Dorsolateral prefrontal cortex (tissue), 122 donors: ENCODE measurements at places on chromosomes 1 and 21.

- DNase-seq, result peak; percentile 43
These were observed 871 bp upstream of the ETS2 start for GRCh38 chr21:38804789-38805327.

- DNase-seq, result no peak
These were observed 51.4 kb downstream of the PDE9A start for GRCh38 chr21:42704861-42705260.

DNA sequence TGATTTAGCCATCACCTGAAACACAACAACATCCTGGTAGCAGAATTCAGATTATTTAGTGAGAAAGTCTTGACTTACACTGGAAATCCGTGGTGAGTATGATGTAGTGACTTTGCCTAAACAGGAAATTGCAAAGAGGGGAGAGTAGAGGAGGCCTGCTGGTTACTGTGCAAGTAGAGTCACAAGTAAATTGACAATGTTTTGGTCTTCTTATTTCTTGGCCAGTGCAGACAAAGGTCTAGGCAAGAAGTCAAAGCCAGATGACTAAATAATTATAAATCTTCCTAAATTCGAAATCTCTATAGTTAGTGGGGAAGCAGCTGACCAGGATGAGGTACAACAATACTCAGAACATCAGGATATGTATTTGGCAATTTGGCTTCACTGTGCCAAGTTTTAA, 159.5 kb upstream of the KCTD3 start:
- no peak for DNase-seq

DNA sequence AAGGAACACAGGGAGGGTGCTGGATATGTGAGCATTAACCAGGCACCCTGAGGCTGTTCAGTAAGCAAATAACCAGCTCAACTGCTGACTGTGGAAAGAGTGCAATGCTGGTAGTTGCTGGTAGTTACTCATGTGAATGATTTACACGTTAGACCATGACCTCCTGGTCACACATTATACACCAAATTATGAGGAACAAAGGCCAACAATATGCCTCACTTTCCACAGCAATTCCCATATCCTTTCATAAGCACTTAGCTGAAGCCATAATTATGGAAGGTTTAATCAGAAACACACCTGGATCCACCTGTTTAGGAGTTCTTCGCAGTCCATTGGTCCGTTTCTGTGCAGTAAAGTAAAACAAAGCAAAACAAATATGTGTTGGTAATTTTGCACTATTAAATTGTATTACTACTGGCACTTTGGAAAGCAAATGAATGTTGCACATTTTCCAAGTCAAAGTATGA, 281.8 kb downstream of the VAV3 start:
- no peak for DNase-seq

GRCh38 chr1:169201084-169201619, 94.7 kb downstream of the ATP1B1 start:
- DNase-seq, result no peak

- no peak for DNase-seq
These were observed 22.6 kb downstream of the EPHA2 start for GRCh38 chr1:16133007-16133961.

DNA sequence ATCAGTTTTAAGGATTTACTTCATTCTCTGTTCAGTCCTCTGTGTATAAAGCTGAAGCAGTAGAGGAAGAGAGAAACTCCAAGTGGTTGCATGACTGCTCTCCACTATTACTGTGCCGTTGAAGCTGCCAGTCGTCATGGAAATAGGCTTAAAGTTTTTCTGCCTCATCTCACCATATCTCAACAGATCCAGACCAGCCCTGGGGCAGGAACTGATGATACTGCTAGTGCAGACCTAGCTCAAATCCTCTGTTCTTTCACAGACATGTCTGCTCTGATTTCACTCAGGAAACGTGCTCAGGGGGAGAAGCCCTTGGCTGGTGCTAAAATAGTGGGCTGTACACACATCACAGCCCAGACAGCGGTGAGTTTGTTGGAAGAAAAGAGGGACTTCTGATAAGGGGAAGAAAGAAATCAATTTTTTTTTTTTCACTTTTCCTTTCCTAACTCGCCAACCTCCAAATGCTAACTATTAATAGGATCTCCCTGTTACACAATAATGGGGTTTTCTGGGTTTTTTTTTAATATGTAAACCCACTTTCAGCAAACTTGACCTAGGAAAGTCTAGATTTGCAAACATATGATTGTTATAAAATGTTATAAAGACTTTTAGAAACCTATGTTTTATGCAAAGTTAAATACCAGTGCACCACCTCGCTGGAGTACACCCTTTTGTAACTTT, 22.2 kb upstream of the STRIP1 start:
- no peak for DNase-seq

- no peak for DNase-seq
These were observed 337.3 kb downstream of the PRDM2 start for GRCh38 chr1:14037101-14037847.

- no peak for DNase-seq
These were observed 14.4 kb downstream of the FAAH start for GRCh38 chr1:46408356-46409062.

DNA sequence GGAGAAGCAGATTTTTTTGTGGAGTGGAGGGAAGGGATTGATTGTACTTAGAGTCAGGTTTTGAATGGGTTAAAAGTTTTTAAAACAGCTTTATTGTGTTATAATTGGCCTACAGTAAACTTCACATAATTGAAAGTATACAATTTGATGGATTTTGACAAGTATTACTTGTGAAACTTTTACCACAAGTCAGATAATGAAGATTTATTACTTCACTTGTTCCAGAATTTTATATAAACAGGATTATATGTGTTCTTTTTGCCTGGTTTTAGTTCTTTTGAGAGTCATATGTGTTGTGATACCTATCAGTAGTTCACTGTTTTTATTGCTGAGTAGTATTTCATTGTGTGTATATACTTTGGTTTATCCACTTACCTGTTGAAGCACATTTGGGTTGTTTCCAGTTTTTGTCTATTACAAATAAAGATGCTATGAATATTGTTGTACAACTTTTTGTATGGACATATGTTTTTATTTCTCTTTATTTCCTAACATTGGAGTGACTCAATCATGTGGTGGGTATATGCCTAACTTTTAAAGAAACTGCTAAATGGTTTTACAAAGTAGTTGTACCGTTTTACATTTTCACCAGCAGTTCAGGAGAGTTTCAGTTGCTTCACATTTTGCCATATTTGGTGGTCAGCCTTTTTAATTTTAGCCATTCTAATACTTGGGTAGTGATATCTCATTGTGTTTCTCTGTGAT, 71.0 kb downstream of the DYRK1A start:
- DNase-seq, result no peak

DNA sequence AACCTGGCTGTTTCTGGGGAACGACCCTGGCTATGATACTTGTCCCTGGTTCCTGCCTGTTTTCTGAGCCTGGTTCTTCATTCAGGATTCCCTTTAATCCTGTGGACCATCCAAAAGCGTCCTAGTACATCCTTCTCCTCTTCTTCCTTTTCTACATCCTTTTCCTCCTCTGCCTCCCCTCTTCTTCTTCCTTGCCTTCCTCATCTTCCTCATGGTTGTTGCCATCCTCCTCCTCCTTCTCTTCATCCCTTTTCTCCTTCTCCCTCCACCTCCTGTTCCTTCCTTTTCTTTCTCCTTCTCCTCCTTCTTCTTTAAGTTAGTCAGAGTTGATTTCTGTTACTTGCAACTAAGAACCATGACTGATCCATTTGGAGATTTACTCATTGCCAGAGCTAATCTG, 197.8 kb downstream of the FOXD2 start:
- no peak for DNase-seq

DNA sequence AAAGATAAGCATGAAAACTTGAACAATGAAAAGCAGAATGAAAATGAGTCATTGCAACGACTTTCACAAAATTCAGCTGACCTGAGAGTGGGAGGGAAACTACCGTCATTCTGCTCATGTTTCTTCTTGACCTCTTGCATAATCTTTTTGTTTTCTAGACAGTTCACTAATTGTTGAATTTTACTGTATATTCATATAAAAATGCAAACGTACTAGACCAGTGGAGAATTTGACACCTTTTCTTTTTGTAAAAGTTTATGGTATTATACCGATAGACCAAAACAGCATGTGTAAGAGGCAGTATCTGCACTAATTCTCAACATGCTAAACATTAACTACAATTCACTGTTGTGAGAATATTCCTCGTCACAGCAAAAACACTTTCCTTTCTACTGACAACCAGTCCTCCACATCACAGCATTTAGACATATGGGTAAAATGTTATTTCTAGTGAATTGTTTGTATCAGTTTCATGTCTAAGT, 137.8 kb downstream of the GREM2 start:
- DNase-seq, result no peak

DNA sequence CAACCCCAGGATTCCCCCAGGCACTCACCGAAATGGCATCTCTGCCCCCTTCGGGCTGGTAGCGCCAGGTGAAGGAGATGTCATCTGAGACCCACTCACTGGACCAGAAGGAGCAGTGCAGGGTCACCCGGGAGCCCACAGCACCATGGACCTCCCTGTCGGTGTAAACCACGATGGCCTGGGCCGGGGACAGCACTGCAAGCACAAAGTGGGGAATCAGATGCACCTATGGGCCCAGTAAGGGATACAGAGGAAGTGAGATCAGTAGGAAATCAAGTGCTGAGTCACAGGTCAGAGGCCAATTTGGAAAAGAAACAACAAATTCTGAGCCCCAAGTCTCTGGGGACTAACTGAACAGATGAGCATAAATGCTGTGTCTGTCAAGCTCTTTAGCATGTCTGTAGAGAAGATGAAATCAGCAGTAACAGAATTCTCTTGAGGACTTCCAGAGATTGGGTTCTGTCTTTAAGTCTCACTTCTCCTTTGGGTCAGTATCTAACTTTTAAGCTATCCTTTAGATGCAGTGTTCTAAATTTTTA, 2.5 kb downstream of the MPZ start:
- no peak for DNase-seq

- no peak for DNase-seq
These were observed 8.0 kb upstream of the MACF1 start for GRCh38 chr1:39196244-39197215.

- no peak for DNase-seq
These were observed 1368.6 kb upstream of the ADGRL4 start for GRCh38 chr1:80375109-80375508.

DNA sequence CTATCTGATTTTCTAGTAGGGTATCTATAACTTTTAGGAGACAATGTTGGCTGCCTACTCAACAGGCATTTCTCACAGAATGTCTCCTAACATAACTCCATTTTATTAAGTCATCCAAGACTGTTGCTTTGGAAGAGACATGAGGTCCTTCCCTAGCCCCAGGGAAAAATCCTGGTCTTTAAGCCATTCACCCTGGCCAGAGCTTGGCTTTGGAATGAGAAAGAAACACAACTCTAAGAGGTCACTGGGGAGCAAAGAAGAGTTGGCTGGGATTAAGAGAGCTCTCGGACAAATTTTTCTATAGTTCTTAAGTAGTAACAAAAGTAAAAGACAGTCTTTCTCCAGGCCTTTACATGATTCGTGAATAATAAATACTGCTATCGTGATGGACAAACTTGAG, 57.9 kb downstream of the PCNX2 start:
- DNase-seq, result no peak

DNA sequence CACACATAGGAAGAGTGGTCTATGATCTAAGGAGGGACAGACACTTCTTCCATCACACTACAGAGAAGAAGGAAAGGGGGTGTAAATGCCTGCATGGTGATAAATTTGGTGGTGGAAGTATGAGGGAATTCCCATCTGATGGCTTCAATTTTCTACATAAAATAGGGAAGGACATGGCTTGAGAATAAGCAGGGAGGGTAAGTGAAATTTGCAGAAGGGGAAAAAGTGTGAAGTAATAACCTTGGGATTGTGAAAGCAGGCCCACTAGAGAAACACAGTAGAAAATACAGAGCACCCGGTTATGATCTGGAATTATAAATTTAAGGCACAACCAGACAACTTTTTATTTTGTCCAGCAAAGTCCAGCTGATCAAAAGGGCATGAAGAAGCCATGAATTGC, 22.7 kb upstream of the HIVEP3 start:
- DNase-seq, result no peak

GRCh38 chr1:40802742-40803113, 19.1 kb downstream of the KCNQ4 start:
- no peak for DNase-seq

DNA sequence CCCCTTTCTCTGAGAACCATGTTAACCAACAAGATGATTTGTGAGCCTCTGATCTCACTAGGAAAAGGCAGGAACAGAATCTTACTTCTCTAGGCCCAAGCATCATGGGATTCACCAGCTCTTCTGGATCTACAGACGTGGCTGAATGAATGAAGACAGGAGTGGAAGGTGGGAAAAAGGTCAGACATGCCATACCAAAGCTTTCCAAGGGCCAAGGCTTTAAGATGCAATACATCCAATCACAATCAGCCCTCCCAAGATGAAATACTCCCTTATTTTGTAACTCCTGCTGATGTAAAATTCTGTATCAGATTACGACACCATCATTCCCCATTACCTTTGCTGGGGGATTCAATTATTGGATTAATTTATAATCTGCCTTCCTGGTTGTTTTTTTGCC, 80.9 kb downstream of the SSBP3 start:
- DNase-seq, result no peak

DNA sequence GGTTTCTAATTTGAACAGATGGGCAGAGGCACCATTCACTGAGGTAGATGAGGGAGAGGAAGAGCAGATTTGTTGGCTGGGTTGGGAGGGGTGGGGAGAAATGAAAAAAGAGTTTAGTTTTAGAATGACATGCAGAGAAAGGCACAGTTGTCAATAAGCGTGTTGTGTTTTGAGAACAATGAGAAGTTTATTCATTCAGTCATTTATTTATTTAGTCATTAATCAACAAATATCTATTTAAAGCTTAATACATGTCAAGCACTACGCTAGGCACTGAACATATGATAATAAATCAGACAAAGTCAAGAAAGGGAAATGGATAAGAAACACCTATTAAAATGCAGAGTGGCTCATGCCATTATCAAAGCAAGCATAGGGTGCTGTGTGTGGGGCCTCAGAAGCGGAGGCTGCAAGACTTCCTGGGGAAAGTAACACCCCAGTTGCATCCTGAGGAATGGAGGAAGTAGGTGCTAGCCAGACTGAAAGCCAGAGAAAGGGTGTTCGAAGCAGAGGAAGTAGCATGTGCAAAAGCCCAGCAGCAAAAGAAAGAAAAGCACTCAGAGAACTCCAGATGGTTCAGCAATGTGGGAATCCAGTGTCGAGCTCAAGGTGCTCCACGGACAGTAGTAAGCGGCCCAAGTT, 114.1 kb downstream of the RNF220 start:
- no peak for DNase-seq

- DNase-seq, result no peak
These were observed 7.8 kb downstream of the PGM1 start for GRCh38 chr1:63601061-63601460.

DNA sequence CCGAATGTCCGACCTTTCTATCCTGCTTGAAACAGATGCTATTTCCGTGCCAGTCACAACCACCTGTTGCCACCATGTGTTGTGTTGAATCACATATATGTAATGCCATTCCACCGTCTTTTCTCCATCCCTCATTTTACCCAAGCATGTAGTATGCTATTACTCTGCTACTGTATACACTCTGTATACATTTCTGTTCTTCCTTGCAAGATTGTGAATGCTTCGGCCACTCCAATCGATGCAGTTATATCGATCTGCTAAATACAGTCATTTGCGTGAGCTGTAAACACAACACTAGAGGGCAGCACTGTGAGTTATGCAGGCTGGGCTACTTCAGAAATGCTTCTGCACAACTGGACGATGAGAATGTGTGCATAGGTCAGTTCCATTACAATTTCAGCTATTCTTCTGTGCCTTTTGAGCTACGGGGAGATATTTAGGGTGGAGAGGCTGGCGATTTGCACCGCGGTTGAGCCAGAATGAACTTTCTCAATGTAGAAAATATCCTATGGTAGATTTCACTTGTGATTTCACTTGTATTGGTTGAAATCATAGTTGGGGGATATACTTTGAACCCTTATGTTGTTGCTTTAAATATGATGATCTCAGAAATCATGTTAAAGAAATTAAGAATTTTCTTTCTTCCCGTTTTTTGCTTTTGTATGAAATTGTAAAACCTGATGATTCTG, 289.8 kb downstream of the NTNG1 start:
- DNase-seq, result peak; percentile 27
